ENCODE measurements at places on chromosomes 5 and 9.

DNA sequence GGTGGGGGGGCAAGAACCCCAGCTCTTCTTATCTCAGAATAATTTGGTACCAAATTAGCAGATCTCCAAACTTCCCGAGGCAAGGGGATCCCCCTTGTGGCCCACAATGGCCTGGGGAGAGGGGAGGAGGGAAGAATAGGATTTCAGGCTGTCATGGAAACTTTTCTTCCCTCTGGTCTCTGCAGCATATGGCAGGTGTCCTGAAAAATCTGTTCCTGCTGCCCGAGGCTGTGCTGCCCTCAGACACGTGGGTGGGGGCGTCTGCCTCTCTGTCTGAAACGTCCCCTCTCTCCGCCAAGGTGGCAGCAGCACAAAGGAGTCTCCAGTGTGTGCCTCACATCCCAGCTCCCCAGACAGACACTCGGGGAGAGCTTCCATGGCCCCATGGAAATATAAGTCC is 34.0 kb downstream of the CCNJL start:
- no peak for DNase-seq

DNA sequence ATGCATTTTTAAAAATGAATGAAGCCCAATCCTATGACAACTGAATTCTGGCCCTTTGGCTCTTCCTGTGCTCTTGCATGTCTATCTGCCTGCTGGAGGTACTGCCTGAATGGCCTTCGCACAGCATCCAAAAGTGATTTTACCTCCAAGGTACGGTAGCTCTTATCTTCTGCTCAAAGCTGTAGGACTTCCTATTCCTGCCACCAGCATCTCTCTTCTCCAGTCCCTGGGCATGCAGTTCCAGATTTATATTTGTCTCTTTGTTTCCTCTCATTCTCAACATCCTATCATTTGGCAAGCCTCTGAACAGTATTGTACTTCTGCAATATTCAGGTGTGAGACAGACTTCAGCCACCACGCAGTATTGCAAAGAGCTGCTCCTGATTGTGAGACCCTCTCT is 43.7 kb upstream of the SH3GL2 start:
- no peak for DNase-seq

DNA sequence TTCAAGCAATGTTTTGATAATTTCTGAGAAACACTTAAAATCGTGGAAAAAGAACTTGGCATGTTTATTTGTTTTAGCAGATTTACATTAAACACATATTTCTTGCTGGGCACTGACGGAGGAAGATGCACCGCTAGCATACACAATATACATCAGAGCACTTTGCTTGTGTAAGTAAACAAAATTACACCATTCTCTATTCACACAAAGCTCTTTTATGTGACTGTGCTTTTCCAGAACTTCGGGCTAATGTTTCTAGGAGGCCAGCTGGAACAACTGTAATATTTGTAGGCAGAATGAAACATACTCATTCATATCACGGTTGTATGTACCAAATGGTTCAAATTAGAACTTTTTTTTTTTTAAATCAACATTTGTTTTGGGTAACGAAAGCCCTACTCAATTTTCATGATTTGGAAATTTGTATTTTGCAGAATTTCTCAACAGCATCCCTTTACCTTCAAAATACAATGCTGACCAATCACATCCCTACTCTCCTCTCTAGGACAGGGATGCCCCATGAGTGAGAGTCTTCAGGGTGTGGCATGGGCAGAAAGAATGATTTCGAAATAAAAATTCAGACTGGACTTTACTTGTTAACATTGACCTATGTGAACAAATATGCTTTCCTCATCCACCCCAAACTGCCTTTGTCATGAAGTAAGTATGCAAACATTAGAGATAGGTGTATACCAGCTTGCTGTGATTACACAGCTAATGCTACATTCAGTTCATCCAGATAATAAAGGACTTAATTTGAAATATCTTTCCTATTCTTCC is 425.1 kb downstream of the BNC2 start:
- DNase-seq, result no peak

DNA sequence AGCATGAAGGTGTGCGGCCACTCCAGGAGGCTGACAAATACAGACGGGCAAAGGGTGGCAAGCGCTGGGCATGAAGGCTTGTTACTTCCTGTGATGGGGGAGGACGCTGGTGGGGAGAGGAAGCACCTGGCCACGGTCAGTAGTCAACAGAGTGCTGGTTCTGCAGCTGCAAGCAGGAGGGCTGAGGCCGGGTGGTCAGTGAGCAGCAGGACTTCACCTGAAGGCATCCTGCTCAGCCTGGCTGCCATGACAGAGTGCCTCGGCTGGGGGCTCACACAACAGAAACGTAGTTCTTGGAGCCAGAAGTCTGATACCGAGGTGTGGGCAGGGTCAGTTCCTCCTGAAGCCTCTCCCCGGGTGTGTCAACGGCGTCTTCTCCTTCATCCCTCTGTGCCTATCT is 118.6 kb upstream of the IRX4 start:
- no peak for DNase-seq

DNA sequence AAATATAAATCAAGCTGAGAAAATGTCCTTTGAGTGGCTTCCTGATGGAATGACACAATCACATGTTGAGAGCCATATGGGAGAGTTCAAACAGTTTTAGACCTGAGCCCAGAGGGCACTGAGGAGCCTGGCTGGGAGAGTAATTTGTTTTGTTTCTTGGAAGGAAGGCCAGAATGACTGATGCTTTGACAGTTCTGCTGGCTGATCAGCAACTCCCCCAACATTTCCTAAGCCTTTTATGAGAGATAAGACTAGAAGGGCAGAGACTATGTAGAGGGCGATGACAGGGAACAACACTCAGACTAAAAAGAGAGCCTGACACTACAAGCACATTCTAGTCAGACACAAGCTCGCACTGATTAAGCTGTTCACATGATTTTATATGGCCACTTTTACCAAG is 169.2 kb downstream of the COX7C start:
- DNase-seq, result no peak

DNA sequence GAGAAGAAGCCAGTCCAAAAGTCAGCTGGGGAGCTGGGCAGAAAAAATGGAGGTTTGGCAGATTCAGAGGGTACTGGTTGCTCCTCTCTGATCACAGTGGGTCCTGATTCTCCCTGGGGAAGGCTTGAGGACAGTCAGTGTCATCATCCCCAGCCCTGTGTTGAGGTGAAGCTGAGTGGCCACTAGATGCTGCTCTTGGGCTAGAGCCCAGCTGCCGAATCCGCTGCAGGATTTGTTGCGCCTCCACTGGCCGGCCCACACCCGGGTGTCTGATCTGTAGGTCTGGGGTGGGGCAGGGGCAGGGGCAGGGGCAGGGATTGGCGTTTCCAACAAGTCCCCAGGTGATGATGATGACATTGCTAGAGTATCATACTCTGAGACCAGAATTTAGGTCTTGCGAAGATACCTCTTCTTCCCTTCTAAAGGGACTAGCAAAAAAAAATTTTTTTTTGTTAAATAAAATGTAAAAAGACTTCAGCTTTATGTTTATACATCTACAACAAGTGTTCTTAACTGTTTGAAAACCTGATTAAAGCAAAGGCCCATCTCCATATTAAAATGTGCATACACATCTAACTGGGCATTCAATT is 106.8 kb downstream of the PDE6A start:
- DNase-seq, result peak; percentile 43

GRCh38 chr9:125246261-125246667 is 5.1 kb upstream of the HSPA5 start:
- DNase-seq, result no peak

- no peak for DNase-seq
These were observed 8.8 kb downstream of the TMEM171 start for GRCh38 chr5:73129143-73129542.

- DNase-seq, result no peak
These were observed 40.4 kb downstream of the ZDHHC21 start for GRCh38 chr9:14652729-14653377.

GRCh38 chr9:100639854-100640253 is 62.0 kb downstream of the CAVIN4 start:
- no peak for DNase-seq

DNA sequence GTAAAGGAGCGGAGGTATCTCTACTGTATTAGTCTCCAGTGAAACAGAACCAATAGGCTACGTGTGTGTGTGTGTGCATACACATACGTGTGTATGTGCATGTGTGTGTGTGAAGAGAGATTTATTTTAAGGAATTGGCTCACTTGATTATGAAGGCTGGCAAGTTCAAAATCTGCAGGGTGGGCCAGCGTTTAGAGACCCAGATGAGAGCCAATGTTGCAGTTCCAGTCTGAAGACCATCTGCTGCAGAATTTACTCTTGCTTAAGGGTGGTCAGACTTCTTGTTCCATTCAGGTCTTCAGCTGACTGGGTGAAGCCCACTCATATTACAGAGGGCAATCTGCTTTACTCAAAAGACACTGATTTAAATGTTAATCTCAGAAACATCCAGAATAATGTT is 119.2 kb downstream of the FGF18 start:
- DNase-seq, result no peak

DNA sequence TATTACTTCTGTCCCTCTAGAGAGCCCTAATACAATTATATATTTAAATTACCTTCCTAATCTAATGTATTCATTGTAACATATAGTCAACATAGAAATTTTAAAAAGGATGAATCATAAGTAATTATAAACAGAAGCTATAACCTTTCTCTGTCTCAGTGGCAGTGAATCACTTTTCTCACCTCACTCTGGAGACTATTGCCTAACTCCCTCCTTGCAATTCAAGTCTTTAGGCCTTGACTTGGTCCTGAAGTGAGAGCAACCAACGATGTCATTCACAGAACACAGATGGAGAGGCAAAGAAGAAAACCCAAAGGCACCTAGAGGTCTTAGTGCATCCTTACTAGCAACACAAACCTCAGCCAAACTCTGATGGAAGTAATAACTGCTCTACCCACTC is 133.3 kb upstream of the DPYSL3 start:
- DNase-seq, result no peak

- DNase-seq, result no peak
These were observed 78.1 kb upstream of the ANXA1 start for GRCh38 chr9:73073337-73074175.

DNA sequence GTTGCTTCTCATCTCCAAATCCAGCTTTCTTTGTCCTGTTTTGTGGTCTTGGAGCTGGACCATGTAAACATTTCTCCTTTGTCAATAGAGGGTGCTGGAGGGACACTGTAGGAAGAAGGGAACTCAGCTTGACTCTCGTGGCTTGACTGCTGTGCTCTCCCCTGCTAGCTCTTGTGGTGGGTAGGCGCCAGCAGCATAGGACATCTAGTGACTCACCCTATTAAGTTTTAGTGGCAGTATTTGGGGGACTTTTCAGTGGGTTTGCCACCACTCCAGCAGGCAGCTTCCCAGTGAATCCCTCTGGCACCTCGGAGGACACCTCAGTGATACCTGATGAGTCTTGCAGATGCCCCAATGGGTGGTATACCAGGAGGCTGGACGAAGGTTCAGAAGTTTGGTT is 97.8 kb downstream of the TSSK1B start:
- DNase-seq, result peak; percentile 50

- no peak for DNase-seq
These were observed at the start of gene GPR150 for GRCh38 chr5:95620030-95620869. Gene GPR150 (plus strand): TSS chr5:95620087. CDS start chr5:95620276, 189 bp downstream.

DNA sequence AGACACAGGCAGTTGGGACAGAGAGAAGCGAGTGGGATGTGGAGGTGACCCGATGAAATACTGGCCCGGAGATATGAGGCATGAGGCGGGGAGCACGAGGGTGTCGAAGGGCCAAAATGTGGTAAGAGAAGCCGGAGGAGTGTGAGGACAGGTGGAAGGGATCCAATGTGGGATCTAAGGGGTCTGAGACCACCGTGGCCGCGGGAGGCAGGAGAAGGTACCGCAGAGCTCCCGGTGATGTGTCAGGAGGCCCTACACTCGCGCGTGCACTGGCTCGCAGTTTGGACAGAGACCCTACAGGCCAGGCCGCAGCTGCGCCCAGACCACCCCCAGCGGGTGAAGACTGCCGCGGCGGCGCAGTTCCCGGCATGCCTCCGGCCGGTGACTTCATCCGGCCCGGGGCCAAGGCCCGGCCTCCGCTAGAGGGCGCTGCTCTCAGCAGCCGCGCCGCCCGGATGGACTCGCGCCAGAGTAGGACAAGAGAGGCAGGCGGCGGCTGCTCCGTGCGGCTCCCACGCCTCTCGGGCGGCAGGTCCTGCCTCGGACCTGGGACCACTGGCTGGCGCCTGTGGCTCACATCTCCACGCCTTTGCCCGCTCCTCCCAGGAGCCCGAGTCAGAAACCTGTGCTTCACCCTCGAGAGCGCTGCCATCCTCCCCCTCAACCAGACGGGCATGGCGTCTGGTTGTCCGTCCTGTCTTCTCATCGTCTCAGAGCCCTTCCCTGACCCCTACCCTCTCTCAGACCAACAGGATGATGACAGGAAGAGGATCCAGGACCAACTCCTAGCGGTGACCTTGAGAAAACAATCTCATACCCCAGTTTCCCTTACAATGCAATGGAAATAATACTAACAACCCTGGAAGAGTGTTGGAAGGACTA is 35.4 kb upstream of the STING1 start:
- DNase-seq, result peak; percentile 71

- no peak for DNase-seq
These were observed 77.3 kb downstream of the NNT start for GRCh38 chr5:43680286-43680685.

- DNase-seq, result no peak
These were observed 457.6 kb downstream of the PLK2 start for GRCh38 chr5:58002323-58002722.

- no peak for DNase-seq
These were observed 105.8 kb downstream of the ROR2 start for GRCh38 chr9:91844190-91844589.

DNA sequence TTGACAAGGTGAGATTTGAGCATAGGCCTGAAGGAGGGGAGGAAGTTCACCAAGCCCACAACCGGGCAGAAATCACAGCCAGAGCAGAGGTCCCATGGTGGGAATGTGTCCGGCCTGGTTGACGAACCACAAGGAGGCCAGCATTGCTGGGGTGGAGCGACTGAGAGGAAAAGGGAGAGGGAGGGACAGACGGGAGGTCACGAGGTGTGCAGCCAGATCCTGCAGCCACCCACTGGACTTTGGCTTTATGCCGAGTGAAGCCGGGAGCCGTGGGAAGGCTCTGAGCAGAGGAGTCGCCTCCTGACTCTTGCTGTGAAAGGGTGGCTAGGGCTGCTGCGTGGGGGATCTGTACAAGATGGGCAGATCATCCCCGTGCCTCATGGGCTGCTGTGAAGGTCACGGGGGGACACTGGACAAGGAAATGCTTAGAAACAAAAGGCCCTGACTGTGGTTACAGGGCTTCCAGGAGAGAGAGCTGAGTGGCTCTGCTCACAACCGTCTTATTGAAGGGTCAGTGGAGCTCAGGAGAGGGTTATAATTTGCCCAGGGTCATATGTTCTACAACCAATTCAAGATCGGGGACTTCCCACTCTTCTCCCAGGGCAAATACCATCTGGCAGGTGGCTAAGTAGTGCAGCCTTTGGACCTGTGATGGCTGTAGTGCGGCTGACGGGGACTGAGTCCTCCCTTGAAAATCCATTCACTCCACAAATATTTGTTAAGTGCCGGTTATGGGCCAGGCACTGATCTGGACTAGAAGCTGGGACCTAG is 15.6 kb upstream of the CD74 start:
- no peak for DNase-seq
